ENCODE measurements at places on chromosomes 11 and 22.

- DNase-seq: no peak
Measured at GRCh38 chr11:73141309-73142127, 600 bp downstream of the FCHSD2 start.

GRCh38 chr11:73233692-73234470, 15.8 kb downstream of the P2RY2 start:
- DNase-seq: no peak

DNA sequence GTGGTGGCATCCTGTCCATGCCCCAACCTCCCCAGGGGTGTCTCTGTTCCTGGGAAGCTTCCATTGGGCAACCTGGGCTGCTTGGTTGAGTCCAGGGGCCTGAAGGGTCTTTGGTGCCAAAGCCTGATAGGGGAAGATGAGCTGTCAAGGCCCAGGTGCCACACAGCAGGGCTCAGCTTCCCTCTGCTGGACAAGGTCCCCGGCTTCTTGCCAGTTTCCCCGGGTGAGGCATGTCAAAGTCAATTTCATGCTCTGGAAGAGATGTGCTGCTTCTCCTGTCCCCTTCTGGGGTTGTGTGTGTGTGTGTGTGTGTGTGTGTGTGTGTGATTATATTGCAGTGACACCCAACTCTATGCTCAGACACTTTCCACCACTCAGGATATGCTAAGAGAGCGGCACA, 26.9 kb downstream of the TP53I11 start:
- no peak for DNase-seq

- no peak for DNase-seq
Measured at GRCh38 chr11:99327527-99327926, 306.8 kb downstream of the CNTN5 start.
